Stimulated activated CD4-positive, alpha-beta T cell treated with anti-CD3 and anti-CD28 coated beads, Interleukin-4, amount 100 ng/mL, for 24 hours (primary cell): ENCODE measurements at places on chromosomes 13 and 19.

DNA sequence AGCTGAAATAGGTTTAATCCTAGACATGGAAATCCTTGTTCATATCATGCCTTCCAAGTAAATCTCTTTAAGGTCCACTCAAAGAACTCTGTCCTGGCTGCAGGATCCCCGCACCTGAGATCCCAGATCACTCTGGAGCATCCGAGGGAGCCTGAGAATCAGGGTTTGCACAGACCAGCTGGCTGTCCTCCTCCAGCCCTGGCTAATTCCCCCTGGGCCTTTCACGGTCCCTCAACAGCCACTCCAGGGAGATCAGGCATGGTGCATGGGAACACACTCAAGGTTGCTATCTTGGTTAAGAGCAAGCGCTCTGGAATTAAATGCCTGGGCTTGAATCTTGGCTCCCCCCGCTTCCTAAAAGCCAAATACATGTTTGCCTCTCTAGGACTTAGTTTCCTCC, 130.8 kb downstream of the IRS2 start:
- no peak for DNase-seq

- DNase-seq, result no peak
These were observed 1279.8 kb upstream of the PCDH9 start for GRCh38 chr13:68509734-68510621.

DNA sequence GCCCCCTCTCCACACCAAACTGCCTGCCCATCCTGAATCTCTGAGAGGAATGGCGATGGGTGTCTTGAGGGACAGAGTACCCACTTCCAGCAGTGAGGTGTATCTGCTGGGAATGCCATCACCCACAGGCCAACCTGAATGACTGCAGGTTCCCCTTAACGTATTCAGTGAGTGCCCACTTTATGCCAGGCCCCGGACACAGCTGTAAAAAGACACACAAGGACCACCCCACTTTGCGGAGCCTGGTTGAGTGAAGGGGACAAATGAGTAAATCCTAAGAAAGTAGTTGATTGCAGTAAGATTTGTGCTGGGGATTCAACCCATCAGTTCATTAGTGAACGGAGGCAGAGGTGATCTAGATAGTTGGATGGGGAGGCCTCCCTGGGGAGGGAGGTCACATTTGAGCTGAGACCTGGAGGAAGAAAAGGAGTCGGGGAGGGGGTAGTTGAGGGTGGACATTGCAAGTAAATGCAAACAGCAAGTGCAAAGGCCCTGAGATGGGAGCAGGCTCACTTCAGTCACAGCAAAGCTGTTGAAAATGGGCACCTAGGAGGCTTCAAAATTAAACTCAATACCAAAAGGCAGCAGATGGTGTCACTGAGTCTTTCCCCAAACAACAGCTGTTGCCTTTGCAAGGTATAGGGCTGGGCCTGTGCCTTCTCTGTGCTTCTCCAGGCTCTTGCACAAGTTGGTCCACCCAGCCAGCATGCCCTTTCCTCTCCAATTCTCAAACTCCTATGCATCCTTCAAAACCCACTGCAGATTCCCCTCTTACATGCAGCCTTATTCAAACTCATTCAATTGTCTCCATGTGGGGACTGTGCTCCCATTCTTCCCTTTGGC, 4.3 kb downstream of the GDF15 start:
- DNase-seq, result no peak

GRCh38 chr13:24263632-24264031, 45.7 kb upstream of the C1QTNF9 start:
- no peak for DNase-seq

- DNase-seq, result peak; percentile 55
These were observed 89.4 kb upstream of the RAP2A start for GRCh38 chr13:97344265-97345175.

- DNase-seq, result no peak
These were observed 19.3 kb upstream of the DPP9 start for GRCh38 chr19:4742723-4743646.

DNA sequence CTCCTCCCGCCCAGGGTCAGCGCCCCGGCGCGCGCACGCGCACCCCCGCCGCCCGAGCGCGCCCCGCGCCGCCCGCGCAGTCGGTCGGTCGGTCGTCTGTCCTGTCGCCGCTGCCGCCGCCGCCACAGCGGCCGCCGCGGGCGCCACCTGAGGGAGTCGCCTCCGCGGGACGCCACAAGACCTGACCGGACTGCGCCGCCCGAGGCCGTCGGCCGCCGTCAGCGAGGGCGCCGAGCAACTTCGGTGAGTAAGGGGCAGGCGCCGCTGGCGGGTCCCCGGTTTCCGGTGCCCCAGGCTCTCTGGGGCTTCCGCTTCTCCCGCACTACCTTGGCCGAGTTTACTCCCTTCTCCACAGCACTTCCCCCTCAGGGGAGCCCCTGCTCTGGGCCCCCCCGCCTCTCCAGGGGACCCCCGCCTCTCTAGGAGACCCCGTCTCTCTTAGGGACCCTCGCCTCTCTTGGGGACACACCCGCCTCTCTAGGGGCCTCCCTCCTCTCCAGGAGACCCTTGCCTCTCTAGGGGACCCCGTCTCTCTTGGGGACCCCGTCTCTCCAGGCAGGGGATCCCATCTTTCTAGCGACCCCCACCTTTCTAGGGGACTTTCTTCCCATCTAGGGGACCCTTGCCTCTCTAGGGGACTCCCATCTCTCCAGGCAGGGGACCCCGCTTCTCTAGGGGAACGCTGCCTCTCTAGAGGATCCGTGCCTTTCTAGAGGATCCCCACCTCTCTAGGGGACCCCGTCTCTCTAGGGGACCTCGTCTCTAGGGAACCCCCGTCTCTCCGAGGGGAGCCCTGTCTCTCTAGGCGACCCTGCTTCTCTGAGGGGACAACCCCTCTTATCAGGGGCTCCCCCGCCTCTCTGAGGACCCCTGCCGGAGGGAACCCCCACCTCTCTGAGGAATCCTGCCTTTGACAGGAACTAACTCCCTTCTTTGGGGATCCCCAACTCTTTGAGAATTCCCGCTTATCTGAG, 19.3 kb upstream of the GATAD2A start:
- peak; percentile 51 for DNase-seq

- no peak for DNase-seq
These were observed 1169.7 kb downstream of the DIAPH3 start for GRCh38 chr13:58994077-58994476.

GRCh38 chr19:1811472-1811894, 593 bp downstream of the ATP8B3 start:
- DNase-seq, result peak; percentile 64

GRCh38 chr13:43232873-43233265, 209.5 kb downstream of the DNAJC15 start:
- no peak for DNase-seq

GRCh38 chr13:91609353-91609752, 210.9 kb downstream of the GPC5 start:
- no peak for DNase-seq

DNA sequence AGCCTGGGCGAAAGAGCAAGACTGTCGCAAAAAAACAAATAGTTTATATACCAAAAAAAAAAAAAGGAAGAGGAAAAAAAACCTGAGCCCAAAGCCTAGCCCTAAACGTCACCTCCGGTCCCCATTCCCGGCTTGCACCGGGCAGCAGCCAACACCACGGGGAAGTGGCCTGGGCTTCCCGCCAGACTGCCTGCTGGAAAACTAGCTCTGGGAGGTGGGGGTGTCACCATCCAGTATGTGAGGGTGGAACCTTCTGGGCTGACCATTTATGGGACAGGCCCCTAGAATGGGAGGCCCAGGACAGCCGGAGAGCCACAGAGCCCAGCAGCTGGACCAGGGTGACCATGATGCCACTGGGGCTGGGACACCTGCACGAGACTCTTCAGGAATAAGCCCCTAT, 37.3 kb downstream of the IL12RB1 start:
- DNase-seq, result no peak

DNA sequence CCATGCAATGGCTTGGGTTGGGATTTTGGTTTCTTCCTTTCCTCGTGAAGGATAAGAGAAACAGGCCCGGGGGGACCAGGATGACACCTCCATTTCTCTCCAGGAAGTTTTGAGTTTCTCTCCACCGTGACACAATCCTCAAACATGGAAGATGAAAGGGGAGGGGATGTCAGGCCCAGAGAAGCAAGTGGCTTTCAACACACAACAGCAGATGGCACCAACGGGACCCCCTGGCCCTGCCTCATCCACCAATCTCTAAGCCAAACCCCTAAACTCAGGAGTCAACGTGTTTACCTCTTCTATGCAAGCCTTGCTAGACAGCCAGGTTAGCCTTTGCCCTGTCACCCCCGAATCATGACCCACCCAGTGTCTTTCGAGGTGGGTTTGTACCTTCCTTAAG, 24.1 kb downstream of the SPC24 start:
- no peak for DNase-seq

DNA sequence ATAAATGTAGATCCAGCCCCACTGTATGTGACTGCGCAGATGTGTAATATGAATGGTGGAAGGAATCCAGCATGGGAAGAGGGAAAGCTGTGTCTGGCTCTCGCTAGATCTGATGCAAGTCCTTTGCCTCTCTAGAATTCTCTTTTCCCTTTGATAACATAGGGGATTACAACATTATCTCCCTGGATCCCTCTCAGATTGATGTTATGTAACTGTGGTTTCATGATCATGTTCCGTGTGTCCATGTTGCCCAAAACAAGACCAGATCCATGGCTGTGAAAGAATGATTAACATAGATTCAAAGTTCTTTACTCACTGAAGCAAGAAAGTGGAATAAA, 184.0 kb upstream of the UBL3 start:
- DNase-seq, result no peak

DNA sequence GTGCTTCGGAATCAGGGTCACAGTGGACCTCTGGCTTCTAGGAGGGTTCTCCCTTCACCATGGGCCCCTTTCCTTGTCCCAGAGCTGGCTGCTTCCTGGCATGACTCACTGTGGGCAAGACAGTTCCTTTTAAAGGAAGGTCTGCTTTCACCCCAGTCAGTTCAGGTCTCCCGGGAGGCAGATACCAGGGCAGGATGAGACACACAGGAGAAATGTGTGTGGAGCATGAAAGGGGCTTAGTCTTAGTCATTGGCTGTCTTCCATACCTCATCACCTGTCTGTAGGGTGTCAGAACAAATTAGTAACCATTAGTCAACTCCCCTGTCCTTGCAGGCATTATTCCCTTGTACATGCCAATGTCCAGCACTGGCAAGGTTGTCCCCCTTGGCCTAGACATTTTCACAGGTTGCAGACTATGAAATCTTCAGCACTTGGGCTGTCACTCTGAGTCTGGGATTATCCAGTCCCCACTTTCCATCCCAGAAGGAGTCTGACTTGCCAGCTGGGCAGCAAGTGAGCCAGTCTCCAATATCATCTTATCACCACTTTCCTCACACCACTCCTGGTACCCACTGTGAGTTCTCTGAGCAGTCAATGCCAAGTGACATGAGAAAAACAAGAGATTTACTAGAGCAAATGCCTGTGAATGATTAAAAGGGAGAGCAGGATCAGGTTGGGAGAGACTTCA, 76.8 kb upstream of the MEDAG start:
- DNase-seq, result no peak

DNA sequence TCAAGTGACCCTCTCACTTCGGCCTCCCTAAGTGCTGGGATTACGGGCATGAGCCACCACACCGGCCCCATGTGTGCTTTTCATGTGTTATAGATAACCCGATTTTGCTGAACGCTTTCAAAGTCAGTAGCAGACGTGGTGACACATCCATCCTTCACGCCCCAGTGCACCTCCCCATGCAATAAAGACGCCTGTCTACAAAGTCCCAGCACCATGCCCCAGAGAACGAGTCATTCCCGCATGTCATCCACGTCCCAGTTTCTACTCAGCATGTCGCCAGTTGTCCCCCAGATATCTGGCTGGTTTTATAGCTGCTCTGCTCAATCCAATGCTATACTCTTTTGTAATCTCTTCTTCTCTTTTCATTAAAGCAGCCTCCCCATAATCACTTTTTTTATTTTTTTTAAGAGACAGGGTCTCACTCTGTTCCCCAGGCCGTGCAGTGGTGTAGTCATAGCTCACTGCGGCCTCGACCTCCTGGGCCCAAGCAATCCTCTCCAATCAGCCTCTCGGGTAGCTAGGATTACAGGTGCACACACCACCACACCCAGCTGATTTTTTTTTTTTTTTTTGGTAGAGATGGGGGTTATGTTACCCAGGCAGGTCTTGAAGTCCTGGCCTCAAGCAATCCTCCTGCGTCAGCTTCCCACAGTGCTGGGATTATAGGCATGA, 42.5 kb downstream of the DNM2 start:
- peak; percentile 55 for DNase-seq

DNA sequence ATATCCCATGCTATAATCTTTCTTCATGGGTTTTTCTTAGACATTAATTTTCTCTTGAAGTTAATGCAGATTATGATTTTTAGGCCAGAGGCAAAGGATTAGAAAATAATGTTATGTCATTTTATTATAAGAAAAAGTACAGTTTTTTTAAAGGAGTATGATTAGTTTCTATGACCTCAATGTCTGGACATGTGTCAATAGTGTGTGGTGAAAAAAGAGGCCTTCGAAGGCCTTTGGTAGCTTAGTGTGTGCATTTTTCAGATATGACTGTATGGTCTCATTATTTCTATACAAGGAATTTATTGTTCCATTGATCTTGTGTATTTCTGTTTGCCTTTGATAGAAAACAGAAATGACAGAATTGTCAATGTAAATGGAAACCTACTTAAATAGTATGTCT, 195.6 kb downstream of the GPC5 start:
- DNase-seq, result no peak

DNA sequence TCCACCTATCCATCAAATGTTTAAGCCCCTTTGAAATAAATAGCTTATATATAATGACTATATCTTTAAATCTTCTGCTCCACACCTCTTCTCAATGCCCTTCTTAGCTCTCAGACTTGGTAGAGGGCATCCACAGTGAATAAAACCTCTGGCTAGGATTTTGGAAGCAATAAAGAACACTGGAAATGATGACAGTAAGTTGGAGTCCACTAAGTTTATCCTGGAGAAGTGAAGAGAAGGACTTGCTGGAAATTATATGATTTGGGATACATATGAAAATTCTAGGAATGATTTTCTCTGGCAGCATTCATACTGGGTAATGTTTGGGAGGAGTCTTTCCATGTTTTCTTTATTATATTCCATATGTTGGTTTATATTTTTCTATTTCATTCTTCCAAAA, 133.5 kb upstream of the KL start:
- no peak for DNase-seq

DNA sequence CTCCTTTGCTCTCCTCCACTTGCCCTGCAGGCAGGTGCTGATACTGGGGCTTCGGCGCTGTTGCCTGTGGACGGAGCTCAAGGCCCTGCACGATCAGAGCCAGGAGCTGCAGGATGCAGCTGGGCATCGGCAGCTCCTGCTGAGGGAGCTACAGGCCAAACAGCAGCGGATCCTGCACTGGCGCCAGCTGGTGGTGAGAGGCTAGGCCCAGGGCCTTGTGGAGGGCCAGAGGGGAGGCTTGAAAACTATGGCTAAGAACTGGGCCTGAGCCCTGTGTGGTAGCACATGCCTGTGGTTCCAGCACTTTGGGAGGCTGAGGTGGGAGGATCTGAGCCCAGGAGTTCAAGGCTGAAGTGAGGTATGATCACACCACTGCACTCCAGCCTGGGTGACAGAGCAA, 6.3 kb downstream of the HAUS5 start:
- no peak for DNase-seq

GRCh38 chr19:51203916-51204315, 21.0 kb upstream of the CD33 start:
- DNase-seq, result no peak
